ENCODE measurements at places on chromosomes 2 and 18.

DNA sequence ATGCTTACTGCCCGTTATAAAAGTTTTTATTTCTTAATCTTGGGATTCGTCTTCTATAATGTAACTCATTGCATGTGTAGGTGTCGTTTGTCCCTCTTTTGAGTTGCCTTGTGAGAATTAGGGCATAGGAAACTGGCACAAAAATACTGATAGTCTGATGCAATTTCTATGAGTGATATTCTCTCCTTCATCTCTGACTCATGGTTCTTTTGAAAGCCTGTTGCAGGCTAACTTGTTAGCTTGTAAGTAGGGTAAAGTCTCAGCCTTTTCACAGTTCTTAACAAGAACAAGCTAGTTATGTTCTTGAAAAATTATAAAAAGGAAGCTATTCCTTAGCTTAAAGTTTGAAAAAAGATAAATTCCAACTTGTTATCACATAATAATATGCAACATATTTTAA lies 1085.4 kb upstream of the NRXN1 start:
- no peak for DNase-seq

- no peak for DNase-seq
These were observed 278.7 kb downstream of the EN1 start for GRCh38 chr2:118568700-118569099.

DNA sequence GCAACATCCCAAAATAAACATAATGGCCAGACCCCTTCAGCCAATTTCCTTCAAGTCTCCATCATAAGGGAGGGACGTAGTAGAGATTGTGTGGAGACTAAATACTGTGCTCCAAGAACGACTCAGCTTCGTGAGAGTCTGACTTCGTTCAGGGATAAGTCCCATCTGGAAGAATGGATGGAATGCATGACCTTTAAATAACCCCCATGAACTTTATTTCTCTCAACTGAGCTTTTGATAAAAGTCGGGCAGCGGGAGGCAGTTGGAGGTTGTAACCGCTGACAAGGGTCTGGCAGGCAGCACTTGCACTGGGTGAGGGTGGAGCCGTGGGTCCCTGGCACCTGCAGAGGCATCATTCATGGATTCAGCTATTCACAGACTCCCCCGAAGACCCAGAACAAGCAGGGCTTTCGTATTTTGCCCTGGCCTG lies 115.9 kb downstream of the ZFP36L2 start:
- no peak for DNase-seq

DNA sequence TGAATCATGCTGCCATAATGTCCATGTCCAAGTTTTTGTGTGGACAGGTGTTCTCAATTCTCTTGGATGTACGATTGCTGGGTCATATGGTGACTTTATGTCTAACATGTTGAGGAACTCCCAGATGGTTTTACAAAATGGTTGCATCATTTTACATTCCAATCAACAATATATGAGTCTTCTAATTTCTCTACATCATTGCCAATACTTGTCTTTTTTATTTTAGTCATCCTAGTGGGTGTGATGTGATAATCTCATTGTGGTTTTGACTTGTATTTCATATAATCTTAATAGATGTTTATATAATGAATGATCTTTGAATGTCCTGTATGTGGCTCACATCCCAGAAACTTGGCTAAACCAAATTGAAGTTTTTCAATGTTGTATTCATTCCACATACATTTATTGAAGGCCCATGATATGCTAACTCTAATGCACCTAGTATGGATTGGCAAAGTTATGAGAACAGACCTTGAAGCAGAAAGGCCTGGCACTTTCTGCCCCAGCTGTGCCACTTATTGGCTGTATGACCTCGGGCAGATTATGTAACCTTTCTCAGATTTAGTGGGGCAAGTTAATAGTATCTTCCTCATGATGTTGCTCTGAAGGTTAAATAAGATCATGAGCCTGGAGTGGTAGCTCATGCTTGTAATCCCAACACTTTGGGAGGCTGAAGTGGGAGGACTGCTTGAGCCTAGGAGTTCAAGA lies 205.4 kb downstream of the RAB3GAP1 start:
- no peak for DNase-seq

- peak; percentile 92 for DNase-seq
These were observed 230.4 kb downstream of the FHOD3 start for GRCh38 chr18:36527740-36528455.

DNA sequence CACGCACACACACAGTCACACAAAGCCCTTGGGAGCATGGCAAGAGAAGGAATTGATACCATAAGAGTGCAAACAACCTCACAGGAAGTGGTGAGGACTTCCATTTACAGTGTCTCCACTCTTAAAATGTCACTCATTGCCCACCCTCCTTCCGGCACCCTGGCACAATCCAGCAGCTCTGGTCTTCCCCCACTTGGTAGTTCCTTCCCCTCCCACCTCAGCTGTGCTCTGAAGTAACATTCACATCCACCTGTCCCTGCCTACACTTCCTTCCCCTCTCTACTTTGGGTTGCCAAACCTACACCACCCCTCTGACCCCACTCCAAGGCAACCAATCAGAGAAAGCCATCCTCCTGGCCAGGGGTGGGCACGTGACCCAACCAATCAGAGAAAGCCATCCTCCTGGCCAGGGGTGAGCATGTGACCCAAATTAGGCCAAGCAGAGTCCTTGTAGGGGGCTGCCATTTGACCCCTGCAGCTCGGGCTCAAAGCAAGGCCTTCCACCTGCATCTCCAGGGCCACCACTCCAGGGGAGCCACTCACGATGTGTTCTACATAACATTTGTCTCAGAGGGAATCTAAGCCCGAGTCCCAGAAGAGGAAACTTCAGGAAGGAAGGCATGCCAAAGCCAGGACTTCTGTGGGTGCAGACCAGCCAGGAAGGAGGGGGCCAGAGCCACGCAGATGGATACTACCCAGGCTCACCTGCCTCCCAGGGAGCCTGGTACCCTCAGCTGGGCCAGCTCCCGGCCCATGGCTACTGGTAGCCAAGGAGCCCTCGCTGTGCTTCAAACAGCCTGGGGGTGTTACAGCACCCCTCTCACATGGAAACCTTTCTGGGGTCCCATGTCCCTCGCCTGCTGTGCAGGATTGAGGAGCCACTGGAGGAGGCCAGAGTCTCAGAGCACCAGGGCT lies 21.2 kb downstream of the CYP26B1 start:
- DNase-seq, result no peak

GRCh38 chr2:23593752-23594459 lies 208.9 kb downstream of the KLHL29 start:
- no peak for DNase-seq

DNA sequence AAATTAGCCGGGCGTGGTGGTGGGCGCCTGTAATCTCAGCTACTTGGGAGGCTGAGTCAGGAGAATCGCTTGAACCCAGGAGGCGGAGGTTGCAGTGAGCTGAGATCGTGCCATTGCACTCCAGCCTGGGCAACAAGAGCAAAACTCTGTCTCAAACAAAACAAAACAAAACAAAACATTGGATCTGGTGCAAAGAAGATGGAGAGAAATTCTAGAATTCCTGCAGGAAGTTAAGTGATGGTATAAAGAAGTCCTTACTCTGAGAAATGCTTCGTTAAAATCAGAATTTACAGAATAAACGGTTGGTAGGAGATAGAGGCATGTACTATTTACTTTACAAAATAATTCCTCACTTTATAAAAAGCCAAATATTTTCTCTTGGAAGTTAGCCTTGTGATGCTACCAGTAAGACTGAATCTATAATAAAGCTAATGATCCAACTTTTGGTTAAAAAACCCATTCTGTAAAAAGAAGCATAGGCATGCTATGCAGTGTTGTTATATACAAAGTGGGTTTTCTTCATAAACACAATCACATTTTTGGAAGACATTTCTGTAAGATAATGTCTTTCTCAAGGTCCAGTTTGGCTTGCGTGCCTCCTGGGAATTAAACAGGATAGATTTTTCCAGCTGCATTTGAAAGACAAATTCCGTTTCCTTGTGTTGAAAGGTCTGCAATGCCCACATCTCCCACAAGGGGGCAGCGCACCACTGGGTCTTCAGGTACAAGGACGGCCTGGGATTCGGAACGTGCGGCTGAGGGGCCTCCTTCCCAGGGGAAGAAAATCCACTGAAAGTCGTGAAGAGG lies 35.6 kb upstream of the PNO1 start:
- peak; percentile 89 for DNase-seq
